ENCODE measurements at places on chromosomes 1 and 21.

DNA sequence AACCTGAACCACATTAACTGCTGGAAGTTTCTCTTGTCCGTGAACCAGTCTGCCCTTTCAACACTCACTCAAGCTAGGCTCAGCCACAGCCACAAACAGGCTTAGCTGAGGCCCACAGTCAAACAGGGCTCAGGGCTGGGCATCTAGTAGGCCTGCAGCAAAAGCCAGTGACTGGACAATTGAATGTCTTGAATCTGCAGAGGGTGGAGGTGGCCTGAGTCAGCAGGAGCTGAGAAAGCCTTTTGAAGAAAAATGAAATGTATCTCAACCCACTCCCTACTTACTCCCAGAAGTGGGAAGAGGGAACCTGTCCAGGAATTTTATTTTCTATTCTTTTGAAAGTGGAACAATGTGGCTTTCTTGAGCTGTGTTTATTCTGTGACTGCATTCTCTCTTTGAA is 95.4 kb downstream of the PTPRU start:
- no peak for DNase-seq

DNA sequence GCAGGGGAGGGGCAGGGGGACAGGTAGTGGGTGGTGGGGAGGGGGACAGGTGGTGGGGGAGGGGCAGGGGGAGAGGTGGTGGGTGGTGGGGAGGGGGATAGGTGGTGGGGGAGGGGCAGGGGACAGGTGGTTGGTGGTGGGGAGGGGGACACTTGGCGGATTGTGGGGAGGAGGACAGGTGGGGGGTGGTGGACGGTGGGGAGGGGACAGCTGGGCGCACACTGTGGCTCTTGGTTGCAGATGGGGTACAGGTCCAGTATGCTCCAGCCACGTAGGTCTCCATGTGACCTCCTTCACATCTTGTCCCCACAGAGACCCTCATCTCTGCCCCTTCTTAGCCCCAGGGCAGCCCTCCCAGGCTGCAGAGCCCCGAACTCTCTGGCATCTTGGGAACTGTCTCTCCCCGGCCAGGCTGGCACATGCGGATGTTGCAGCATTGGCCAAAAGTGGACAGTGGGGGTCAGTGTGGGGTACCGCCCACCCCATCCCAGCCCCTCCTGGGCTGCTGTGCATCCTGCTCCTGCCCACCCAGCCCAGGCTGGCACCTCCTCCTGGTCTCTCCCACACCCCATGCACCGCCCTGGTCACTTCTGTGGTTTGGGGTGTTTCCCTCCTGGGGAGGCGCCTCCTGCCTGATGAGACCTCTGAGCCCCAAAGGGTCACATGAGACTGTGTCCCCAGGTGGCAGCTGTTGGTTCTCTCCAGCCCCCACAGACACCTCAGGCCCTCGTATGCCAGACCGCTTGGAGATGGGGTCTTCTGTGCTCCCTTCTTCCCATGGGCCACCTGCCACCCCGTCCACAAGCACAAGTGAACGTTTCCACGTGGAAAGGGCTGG is 7.6 kb upstream of the SLC19A1 start:
- DNase-seq, result no peak

DNA sequence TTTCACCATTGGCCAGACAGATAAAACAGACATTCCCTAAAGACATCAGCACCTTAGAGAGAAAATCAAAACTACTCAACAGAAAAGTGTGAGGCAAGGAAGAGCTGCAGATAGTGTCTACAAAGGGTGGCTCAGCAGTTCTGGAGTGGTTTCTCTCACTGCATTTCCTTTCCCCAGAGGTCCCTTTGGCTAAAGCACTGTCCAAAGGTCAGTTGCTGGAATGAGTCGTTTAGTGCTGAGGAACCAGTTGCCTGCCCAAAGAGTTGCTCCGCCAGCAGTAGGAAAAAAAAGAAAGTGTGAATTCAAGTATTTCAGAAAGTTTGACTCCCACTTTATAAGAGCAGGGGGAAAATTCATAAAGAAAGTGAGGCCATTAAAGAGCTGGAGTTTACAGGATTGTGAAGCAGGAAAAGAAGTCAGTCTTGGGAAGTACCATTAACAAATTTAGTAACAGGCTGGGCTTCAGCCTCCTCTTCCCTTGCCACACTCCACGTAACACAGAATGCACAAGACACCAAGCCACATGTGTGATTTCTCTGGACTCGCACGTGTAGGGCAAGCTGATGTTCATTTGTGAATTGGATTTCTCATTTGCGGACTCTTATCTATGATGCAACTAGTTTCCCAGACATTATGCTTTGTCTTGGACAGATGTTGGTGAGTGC is 122.2 kb downstream of the RUNX1 start:
- DNase-seq, result no peak

DNA sequence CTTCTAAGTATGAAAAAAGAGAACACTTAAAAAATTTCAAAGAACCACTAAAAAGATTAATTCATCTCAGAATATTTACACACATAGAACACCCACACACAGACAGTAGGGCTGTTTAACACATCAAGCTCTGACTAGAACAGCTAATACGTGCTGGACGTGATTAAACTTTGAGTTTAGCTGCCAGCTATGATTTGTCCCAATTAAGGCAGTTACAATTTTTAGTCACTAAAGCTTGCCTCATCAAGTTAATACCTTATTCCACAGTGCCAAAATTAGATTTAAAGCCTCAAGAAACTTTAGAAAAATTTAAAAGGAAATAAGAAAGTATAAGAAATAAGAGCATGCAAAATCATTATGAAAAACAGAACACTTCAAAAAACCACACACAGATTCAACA is 18.9 kb downstream of the SLC16A1 start:
- DNase-seq, result no peak

- DNase-seq, result no peak
These were observed 240.1 kb upstream of the ADGRL2 start for GRCh38 chr1:81560629-81561028.

- DNase-seq, result no peak
These were observed 33.6 kb downstream of the WLS start for GRCh38 chr1:68198752-68199151.

- DNase-seq, result no peak
These were observed 78.2 kb upstream of the CAPZB start for GRCh38 chr1:19563324-19564097.

DNA sequence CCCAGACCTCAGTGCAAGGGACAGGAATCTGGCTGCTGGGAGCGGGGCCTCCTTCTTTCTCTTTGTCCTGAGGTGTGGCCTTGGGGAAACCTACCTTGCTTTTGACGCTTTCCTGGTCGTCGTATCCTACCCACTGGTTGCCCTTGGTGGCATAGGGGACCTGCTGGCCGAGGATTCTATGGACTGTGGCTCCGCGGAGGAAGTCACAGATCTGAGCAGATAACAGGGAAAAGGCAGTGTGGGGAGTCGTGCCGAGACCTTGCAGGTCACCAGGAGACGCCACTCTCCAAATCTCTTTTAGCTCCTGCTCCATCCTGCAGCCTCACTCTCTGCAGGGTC is 4.0 kb upstream of the MYBPH start:
- no peak for DNase-seq

DNA sequence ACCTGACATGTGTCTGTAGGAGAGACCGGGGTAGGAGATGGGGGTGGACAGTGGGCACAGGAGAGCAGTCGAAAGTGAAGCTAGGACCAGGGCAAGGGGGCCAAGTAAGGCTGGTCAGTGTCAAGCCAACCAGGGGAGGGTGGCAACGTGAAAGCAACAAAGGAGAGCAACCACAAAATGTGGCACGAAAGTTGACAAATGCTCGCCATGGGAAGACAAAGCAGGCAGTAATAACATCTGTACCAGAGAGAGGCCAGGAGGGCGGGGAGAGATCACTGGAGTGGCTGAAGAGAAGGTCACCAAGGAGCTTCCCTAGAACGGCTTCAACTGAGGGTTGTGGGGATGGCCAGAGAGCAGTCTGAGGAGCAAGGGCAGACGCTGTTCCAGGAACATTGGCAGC is 17.0 kb downstream of the QSOX1 start:
- DNase-seq, result no peak

DNA sequence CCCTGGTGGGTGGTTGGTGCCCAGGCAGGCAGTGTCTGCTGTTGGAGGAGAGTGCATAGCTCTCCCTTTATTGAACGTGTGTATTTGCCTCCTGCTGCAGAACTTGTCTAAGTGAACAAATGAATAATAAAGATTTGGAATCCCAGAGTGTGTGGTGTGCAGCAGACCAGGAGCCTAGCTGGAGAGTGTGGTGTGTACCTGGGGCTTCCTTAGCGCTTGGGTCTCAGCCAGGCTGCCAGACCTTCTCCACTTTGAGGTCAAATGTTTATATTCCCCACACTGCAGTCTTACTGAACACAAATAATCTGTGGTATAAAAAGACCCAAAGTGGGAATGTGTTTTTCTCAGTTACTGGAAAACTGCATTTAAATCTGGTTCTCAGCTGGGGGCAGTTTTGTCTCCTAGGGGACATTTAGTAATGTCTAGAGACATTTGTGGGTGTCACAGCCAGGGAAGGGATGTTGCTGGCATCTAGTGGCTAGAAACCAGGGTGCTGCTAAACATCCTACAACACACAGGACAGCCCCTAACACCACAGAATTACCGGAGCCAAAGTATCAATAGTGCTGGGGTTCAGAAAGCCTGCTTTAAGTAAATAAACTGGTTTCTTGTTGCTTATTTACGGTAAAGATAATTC is 23.6 kb downstream of the SLC37A1 start:
- DNase-seq, result no peak

DNA sequence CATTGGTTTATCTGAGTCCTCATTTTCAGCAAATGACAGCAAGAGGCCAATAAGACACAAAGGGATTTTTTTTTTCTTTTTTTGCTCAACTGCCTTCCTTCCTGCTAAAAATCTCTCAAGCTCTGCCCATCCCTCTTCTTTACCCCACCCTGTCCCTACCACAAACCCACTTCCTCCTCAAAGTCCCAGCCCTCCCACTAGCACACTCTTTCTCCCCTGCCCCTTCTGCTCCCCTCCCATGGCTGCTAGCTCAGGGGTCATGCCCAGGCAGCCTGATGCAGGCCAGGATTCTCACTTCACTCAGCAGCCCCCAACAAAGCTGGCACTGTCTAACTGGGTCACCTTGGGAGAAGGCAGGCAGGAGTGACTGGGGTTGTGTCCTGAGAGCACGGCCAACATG is 28.8 kb upstream of the PPP2R5A start:
- no peak for DNase-seq

- DNase-seq, result no peak
These were observed 1.5 kb downstream of the TNFSF18 start for GRCh38 chr1:173049322-173049633.

- DNase-seq, result no peak
These were observed 27.7 kb downstream of the PCNT start for GRCh38 chr21:46351476-46352163.

GRCh38 chr1:48924099-48924498 is 147.4 kb upstream of the BEND5 start:
- no peak for DNase-seq

DNA sequence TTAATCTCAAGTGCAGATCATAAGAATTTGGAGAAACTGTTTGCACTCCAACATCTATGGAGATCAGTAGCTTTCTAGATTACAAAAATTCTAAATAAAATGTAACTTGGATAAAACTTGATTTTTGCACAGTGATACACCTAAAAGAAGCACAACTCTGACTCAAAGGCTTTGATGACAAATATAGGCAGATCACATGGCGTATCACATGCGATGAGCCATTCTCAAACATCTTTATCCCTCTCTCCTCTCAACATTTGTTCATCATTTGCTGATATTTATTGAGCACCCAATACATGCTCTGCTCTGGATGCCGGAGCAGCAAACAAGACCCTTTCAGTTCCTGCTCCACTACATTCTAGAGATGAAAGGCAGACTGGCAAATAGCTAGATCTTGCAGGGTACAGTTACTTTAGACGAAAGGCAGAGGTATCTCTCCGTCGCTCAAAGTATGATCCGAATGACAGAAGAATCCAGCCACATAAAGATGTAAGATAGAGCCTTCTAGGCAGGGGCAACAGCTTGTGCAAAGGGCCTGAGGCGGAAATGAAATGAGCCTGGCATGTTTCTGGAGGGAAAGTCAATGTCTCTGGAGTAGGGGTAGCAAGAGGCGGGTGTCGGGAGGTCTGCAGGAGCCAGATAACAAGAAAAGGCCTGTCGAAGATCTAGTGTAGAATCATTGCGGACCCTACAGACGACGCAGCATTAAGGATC is 145.8 kb upstream of the ERRFI1 start:
- no peak for DNase-seq

GRCh38 chr1:24216276-24217074 is 29.4 kb upstream of the IFNLR1 start:
- no peak for DNase-seq

DNA sequence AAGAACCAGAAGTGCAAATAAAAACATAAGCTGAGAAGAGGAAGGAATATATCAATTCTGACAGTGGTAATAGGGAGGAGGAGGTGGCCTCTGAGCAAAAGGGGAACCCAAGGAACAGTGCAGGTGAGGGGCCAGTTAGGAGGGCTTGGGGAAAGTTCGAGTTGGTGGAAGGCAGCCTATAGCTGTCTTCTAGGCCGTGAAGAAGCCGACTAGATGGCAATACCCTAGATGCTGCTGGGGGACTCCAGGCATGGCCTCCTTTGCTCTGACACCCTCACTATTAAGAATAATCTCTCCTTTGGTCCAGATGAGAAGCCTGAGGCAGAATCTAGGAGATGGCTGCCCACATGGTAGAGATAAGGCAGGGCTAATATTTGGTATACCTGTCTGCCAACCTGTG is 351.1 kb upstream of the PLXNA2 start:
- DNase-seq, result no peak

DNA sequence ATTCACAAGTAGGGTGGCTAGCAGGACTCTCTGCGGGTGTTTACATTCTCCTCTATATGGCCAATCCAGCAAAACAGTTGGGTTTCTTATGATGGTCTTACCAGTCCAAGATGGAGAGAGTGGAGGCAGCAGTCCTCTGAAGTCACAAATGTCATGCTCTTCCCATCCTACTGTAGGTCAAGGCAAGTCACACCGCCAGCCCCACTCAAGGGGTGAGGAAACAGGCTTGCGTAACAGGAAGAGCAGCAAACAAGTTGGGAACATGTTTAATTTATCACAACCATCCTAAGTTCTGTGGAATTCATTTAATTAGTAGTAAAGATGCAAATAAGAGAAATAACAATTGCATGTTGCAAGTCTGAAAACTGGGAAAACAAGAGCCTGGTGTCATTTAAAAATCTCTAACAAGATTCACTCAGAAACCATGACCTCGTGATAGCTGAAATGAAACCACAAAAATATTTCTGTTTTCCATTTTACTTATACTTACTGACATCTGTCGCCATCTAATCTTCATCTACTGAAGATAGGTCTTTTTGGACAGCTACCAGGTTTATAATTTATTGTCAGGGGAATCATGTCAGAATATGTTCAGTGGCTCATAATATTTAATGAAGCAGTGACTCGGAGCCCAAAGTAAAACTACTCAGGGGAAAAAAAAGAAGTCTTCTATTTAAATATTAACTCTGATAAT is 349.1 kb upstream of the FMN2 start:
- DNase-seq, result no peak

DNA sequence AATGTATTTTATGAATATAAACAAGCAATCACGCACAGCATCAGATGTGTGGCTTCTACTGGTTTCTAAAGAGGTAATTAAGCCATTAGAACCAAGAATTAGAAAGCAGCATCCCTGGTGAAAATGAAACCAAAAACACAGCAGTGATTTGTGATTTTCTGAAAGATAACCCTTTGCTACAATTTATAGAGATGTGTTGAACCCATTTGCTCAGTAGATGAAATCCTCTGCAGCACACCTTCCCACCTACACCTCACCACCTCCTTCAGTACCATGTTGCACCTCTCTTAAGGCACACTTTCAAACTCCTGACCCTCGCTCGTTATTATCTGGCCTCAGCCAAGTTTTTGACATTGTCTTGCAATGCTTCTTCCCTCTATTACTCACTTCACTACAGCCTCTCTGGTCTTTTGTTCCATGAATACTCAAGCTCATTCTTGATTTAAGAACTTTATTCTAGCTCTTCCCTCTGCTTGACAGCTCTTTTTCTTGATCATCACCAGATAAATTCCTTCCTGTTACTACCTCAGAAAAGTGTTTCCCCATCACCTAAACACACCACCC is 38.6 kb downstream of the NSL1 start:
- DNase-seq, result no peak

Data from left renal pelvis (tissue), 4 donors.